ENCODE measurements at places on chromosomes 13 and 19.

DNA sequence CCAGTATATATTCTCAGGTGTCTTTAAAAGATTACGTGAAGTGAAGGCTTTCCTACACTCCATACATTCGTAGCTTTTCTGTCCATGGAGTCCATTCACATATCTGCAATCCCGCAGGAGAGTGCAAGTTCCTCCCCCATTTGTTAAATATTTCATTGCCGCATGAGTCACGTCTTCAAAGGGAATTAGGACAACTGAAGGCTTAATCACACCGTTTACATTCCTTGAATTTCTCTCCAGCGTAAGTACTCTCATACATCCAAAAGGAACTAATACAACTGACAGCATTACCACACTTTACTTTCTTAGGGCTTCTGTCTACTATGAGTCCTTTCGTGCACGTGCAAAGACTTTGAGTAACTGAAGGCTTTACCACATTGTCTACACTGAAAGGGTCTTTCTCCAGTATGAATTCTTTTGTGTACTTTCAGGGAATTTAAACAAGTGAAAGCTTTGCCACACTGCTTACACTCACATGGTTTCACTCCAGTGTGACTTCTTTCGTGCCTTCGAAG is 29.0 kb upstream of the ZNF564 start:
- no peak for DNase-seq

DNA sequence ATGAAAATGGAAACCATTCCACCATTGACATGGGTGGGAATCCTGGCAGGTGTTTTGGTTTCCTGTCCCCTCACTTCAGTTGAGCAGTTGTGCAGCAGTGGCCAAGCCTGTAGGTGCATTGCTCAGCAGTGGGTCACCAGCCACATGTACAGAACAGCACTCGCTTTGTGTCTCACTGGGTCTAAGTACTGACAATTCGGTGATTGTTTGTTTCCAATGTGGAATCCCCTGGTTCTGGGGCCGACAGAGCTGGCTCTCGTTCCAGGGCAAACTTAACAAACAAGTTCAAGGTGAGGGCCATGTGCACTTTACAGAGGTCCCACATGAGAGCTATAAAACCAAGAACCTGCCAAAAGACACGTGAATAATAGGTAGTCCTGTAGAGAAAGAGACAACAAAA is 54.1 kb upstream of the SPATA13 start:
- no peak for DNase-seq

DNA sequence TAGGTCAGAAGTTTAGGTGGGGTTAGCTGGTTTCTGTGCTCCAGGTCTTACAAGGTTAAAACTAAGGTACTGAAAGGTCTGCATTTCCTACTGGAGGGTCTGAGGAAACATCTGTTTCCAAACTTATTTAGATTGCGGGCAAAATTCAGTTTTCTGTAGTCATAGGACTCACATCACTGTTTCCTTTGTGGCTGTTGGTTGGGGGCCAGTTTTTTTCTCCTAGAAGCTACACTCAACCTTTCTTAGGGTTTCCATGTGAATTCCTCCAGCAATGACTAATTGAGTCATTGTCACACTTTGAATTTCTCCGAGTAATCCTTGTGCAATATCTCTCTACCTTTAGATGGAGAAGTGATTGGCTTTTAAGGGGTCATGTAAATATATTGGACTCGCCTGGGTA is 773.4 kb upstream of the SLITRK1 start:
- DNase-seq: no peak

GRCh38 chr19:38247126-38247525 is 9.0 kb downstream of the PPP1R14A start:
- DNase-seq: no peak

DNA sequence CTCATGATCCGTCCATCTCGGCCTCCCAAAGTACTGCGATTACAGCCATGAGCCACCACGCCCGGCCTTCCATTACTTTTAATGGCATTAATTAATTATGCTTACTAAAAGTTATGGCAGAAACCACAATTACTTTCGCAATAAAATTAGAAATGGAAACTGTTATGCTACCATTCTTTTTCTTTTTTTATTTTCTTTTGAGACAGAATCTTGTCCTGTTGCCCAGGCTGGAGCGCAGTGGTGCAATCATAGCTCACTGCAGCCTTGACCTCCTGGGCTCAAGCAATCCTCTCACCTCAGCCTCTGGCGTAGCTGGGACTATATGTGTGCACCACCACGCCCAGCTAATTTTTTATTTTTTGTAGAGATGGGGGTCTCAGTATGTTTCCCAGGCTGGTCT is 4.6 kb upstream of the BST2 start:
- no peak for DNase-seq

- no peak for DNase-seq
Observed at GRCh38 chr19:377801-378581, 31.0 kb downstream of the C2CD4C start.

DNA sequence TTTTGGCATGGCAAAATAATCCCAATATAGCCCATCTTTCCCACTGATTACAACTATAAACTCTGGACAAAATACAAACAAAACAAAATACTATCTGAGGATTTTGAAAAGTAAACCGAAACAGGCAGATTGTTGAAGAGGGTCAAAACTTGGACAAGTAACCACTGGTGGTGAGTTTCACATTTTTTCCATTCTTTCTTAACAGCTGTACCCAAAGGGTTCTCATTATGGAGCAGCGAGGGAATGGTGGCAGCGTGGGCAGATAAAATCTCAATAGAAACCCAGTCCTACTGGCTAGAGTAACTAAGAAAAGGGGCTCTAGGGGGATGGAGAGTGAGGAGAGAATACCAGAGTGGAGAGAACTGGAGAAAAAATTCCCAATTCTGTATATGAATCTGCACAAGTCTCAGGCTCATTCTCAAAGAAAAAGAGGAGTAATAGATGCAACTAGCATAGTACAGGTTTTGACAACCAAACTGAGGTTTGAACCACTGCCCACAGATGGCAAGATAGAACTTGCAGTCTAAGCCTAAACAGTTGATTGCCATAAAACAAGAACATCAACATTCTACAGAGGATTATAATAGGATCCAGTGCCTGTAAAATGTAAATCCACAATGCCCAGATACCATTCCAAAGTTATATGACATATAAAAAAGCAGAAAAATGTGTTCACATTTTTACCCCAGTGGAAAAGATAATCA is 284.5 kb downstream of the KCNRG start:
- no peak for DNase-seq

- no peak for DNase-seq
Observed at GRCh38 chr13:48594096-48594815, 59.5 kb upstream of the CYSLTR2 start.

GRCh38 chr13:104014803-104015645 is 948.8 kb upstream of the SLC10A2 start:
- no peak for DNase-seq

DNA sequence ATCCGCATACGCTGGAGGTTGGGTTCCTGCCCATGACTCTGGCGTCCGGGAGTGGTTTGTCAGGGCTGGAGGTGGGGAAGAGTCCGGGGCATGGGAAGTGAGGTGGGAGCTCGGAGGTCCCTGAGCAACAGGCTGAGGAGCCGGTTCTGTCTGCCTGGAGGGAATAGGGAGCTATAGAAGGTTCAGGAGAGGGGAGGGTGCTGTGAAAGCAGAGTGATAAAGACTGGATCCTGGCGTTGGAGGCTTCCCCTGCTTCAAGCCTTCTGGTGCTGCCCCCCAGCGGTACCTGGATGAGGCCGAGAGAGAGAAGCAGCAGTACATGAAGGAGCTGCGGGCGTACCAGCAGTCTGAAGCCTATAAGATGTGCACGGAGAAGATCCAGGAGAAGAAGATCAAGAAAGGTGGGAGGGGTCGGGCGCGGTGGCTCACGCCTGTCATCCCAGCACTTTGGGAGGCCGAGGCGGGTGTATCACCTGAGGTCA is 2.6 kb downstream of the HMG20B start:
- no peak for DNase-seq

DNA sequence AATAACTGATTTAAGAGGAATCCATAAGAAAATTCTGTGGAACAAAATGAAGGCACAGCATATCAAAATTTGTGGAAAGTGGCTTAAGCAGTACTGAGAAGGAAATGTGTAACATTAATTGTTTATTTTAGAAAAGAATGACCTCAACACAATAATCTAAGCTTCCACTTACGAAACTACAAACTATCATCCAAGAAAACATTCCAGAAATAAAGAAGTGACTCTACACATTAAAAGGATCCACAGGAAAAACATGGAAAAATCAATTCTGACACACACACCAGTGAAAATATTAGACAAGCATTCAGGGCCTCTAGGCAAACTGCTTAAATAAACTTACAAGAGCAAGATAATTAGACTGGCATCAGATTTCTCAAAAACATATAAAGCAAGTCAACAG is 14.0 kb downstream of the EXOSC8 start:
- DNase-seq: no peak

GRCh38 chr13:38514575-38514974 is 164.9 kb downstream of the UFM1 start:
- DNase-seq: no peak

DNA sequence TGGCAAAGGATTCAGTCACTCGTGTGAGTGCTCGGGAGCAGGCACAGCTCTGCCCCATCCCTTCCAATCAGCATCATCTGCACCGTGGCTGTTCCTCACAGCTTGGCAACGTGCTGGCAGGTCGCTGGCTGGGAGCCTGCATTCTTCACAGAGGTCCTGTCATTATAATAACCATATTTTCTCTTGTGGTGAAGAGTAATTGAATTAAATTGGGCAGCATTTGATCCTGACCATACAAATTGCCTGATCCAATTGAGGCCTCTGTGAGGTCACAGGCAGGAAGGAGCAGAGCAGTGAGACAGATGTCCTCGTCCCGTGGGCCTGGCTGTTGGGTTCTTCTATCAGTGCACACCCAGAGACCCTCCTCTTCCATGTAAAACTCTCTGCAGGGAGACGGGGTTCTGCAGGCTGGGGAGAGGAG is 407.8 kb downstream of the COG6 start:
- no peak for DNase-seq

DNA sequence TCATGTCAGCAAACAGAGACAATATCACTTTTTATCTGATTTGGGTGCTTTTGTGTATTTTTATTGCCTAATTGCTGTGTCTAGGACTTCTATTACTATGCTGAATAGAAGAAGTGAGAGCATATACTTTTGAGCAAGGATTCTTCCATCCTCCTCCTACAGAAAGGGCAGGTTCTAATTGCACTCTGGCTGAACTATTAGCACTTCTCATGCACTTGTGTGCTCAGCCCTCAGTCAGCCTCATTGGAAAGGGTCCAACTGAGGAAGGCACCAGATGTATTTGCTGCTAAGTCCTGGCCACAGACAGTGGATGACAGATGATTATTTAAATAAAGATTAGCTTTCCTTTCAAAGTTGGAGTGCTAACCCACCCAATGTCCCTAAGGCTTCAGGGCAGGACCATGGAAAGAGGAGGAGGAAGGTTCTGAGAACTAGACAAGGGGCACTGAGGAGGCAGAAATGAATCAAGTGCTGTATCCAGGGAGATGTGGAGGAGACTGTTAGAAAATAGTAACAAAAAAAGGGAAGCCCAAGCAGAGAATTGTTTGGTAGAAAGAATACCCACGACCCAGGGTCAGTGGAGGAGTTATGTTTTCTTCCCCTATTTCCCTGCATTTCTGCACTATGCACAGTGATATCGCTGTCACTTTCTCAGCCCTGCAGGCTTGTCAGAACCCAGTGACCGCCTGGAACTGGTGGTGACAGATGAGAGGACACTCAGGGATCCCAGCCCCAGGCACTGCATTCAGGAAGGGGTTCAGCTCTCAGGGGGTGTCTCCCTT is 8.0 kb downstream of the LILRB4 start:
- no peak for DNase-seq

DNA sequence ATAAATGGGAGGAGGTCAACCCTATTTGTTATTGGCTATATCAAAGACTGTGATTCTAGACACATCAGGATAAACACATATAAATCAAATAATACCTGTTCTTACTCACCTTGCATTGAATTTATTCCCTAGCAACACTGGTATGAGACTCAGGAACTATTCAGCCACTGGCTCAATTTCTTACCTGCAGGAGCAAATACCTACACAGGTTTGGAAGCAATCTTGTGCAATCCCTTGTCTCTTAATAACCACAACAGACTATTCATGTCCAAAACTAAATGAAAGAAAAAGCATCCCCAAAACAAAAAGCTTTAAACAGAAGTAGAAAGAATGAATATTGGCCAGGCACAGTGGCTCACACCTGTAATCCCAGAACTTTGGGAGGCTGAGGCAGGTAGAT is 55.5 kb downstream of the TBC1D4 start:
- no peak for DNase-seq

DNA sequence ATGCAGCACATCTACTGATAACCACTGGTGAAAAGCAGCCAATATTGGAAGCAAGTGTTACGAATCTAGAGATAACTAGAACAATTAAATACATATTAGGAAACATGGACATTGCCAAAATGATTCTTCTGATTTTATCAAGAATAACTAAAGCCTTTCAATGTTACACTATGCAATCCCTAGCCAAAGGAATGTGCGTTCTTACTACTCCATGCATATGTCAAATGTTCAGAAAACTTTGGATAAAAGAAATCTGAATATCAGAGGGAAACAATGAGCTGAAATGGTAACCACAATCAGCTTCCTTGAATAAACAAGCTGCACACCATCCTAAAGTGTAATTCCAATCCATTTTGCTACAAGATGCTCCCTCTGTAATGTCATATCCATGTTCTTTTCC is 951 bp upstream of the POSTN start:
- DNase-seq: no peak

DNA sequence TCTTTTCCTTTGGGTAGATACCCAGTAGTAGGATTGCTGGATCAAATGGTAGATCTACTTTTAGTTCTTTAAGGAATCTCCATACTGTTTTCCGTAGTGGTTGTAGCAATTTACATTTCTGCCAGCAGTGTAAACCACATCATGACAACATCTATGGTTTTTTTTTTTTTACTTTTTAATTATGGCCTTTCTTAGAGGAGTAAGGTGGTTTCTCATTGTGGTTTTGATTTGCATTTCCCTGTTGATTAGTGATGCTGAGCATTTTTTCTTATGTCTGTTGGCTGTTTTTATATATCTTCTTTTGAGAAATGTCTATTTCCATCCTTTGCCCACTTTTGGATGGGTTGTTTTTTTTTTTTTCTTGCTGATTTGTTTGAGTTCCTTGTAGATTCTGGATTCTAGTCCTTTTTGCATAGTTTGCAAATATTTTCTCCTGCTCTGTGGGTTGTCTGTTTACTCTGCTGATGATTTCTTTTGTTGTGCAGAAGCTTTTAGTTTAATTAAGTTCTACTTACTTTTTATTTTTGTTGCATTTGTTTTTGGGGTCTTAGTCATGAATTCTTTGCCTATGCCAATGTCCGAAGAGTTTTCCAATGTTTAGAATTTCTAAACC is 38.8 kb downstream of the TDRD3 start:
- no peak for DNase-seq

GRCh38 chr13:39510316-39510695 is 92.7 kb downstream of the LHFPL6 start:
- DNase-seq: no peak

DNA sequence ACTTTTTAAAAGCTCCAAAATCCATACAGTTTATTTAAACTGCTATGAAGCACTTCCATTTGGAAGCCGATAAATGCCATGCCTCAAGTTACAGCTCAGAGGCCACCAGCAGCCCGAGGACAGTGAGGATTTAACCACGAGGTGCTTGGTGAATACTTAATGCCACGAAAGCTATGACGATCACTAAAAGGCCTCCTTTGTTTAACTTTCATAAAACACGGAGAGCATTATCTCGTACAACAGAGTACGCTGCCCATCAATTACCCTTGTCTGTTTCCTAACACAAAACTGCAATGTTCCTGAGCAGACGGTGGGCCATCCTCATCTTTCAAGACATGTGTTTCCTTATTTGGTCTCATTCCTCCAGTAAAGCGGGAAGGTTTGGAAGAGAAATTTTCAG is 58.4 kb downstream of the PEPD start:
- no peak for DNase-seq

All from esophagus squamous epithelium (tissue), 5 donors.